K562 (cell line): ENCODE measurements at places on chromosomes 6 and 20.
A peak's percentile ranks its signal among the peaks of the same experiment; 100 is the strongest.

GRCh38 chr6:116010790-116011401 lies 49.8 kb downstream of the FRK start:
- H3K4me1 ChIP-seq = no peaks in the 10 kb centered on the region
- DNase-seq = peak; percentile 42

DNA sequence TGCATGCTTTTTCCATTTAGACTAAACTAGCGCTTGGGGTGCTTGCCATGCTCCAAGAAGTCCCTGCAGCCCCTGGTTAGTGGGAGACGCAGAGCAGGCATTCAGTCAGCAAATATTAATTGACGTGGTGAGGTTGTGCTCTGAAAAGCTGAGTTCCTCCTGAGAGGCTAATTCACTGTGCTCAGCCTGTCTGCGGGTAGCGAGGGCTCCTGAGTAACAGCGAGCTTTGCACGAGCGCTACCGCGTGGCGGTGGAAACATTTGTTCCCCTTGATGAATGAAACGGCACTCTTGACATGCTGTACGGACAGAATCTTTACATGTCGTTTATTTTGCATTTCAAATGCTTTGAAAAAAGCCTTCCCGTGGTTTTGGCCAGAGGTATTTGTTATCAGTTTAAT lies 170.6 kb upstream of the AGPAT4 start:
- peaks cover 71% of the 10 kb centered on the region for H3K27me3 ChIP-seq
- no peak overlapping the region for H3K4me3 ChIP-seq
- peak; percentile 45 for DNase-seq
- no peaks in the 10 kb centered on the region; the same call in 1 of the 3 replicates for H3K4me1 ChIP-seq
- H3K36me3 ChIP-seq = no peaks in the 10 kb centered on the region

- no peak overlapping the region for H3K27ac ChIP-seq
- H3K27me3 ChIP-seq = no peaks in the 10 kb centered on the region
- no peak overlapping the region for H3K4me3 ChIP-seq
- H3K4me1 ChIP-seq = no peaks in the 10 kb centered on the region
Observed at GRCh38 chr6:113763876-113764275, 93.3 kb upstream of the MARCKS start.

- no peaks in the 10 kb centered on the region for H3K4me1 ChIP-seq
- H3K27me3 ChIP-seq = peaks cover 28% of the 10 kb centered on the region
- no peak overlapping the region for H3K4me3 ChIP-seq
- no peak for DNase-seq
Observed at GRCh38 chr20:33914919-33915318, 78.8 kb upstream of the RALY start.

GRCh38 chr6:148681666-148682065 lies 65.2 kb upstream of the UST start:
- no peaks in the 10 kb centered on the region for H3K27me3 ChIP-seq
- no peak overlapping the region for H3K4me3 ChIP-seq
- no peak overlapping the region for H3K27ac ChIP-seq
- no peaks in the 10 kb centered on the region for H3K36me3 ChIP-seq
- no peaks in the 10 kb centered on the region for H3K4me1 ChIP-seq

- no peak overlapping the region for H3K4me3 ChIP-seq
- no peaks in the 10 kb centered on the region for H3K36me3 ChIP-seq
- H3K27ac ChIP-seq = peak overlapping the region; percentile 82
- peaks cover 51% of the 10 kb centered on the region for H3K4me1 ChIP-seq
Observed at GRCh38 chr20:23143098-23143497, 57.0 kb upstream of the CD93 start.

GRCh38 chr6:27234576-27234975 lies 12.9 kb upstream of the PRSS16 start:
- peak overlapping the region; percentile 46 for H3K4me3 ChIP-seq
- peaks cover 8% of the 10 kb centered on the region; the same call in 1 of the 3 replicates for H3K4me1 ChIP-seq
- H3K27ac ChIP-seq = peak overlapping the region; percentile 63; the same call in 2 of the 3 replicates
- H3K27me3 ChIP-seq = no peaks in the 10 kb centered on the region
- DNase-seq = no peak

GRCh38 chr6:1615853-1616420 lies 6.2 kb downstream of the FOXC1 start:
- H3K4me3 ChIP-seq = no peak overlapping the region
- no peak overlapping the region for H3K27ac ChIP-seq
- no peaks in the 10 kb centered on the region for H3K36me3 ChIP-seq
- H3K27me3 ChIP-seq = peaks cover 64% of the 10 kb centered on the region
